ENCODE measurements at places on chromosomes 12 and 14. TPM values are rescaled to one million over a fixed set of nuclear protein-coding genes. Genes with fewer than 3 reads are reported as not detected.
A peak's percentile ranks its signal among the peaks of the same experiment; 100 is the strongest.

DNA sequence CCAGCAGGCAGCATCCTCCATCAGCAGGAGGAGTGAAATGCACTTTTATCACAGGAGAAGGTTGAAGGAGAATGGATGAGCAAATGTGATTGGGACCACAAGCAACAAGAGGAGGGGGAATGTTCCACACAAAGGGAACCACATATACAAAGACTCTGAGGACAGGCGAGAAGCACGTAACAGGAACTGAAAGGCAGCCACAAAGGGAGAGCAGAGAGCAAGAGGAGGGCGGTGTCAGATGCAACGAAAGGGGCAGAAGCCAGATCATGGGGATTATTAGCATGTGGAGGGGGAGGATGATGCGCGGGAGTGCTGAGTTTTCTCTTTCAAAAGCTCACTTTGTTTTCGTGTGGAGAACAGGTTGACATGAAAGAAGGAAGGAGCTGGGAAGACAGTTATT lies 241.1 kb downstream of the SPTSSA start:
- no peak for DNase-seq

DNA sequence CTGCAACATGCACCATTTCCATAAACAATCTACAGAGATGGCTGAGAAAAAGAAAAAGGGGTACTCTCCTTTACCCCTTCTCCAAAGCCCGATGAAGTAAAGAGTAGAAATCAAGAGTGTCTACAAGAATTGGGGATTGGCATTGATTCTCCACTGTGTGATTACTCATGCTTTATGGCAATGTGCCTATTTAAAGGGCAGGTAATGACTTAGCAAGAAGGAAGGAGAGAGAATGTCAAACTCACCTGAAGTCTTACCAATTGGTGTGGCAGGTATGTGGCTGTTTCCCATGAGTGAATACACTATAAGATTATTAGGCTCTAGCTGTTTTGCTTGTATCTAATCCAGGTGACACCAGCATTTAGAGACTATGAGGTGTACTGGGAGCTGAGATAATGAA lies 275.3 kb downstream of the CCER1 start:
- DNase-seq, result no peak

DNA sequence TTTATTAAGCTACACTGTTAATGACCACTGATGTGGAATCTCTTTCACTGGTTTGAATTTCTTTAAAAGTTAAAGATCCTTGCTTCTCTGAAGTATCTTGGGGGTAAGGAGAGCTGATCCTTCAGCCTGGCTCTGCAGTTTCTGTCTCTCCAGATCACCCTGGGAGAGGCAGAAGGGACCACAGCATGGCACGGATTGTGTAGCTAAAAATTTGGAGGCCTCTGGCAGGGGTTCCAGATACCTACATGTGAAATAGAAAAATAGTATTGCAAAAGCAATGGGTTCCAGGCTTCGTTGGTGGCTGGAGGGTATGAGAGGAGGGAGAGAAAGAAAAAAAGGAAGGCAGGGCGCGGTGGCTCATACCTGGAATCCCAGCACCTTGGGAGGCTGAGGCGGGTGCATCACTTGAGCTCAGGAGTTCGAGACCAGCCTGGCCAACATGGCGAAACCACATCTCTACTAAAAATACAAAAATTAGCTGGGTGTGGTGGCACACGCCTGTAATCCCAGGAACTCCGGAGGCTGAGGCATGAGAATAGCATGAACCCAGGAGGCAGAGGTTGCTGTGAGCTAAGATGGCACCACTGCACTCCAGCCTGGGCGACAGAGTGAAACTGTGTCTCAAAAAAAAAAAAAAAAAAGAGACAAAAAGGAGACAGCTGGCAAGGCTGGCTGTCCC lies 3.4 kb downstream of the CHST11 start:
- DNase-seq, result no peak

- DNase-seq, result no peak
Measured at GRCh38 chr12:75443709-75444108, 36.8 kb upstream of the GLIPR1 start.

GRCh38 chr12:81174664-81175063 lies 96.8 kb downstream of the ACSS3 start:
- DNase-seq, result no peak

- peak; percentile 67 for DNase-seq
Measured at GRCh38 chr12:57093415-57094207, 4.7 kb downstream of the NAB2 start.

DNA sequence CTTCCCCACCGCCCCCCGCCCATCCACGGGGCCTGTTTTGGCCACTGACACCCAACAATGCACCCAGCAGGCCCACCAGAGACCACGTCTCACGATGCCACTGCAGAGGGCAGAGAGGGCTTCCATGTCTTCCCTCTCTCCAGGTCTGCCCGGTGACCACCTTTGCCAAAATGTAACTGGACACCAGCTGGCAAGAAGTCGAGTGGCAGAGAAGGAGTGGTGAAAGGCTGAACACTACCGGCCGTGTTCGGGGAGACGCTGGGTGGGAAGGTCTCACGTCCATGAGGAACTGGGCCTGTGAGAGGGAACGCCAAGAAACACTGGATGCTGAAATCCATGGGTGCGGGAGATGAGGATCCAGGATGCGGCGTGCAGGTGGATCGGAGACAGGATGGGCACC lies 308.2 kb downstream of the ADGRD1 start:
- DNase-seq, result no peak

DNA sequence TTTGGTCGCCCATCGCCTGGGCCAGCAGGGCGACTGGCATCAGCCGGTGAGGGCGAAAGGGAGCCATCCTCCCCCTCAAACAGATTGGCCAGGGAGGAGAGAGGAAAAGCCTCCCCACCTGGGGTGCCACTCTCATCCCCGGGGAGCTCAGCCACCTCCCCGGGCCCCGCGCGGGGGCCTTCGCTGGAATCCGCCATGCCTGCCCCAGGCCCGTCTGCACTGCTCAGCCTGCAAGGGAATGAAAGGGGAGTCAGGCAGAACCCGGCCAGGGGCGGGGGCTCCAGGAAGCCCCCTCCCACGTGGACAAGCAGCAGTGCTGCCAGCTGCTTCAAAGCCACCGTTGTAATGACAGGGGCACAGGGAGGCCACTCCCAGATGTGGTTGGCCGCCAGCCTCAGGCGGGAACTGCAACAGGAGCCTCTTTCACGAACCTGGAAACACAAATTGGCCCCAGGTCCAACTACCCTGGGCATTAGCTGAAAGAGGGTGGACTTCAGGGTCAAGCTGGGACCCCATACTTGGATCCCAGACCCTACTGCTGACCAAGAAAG lies 18.5 kb downstream of the TRPV4 start:
- DNase-seq, result no peak

DNA sequence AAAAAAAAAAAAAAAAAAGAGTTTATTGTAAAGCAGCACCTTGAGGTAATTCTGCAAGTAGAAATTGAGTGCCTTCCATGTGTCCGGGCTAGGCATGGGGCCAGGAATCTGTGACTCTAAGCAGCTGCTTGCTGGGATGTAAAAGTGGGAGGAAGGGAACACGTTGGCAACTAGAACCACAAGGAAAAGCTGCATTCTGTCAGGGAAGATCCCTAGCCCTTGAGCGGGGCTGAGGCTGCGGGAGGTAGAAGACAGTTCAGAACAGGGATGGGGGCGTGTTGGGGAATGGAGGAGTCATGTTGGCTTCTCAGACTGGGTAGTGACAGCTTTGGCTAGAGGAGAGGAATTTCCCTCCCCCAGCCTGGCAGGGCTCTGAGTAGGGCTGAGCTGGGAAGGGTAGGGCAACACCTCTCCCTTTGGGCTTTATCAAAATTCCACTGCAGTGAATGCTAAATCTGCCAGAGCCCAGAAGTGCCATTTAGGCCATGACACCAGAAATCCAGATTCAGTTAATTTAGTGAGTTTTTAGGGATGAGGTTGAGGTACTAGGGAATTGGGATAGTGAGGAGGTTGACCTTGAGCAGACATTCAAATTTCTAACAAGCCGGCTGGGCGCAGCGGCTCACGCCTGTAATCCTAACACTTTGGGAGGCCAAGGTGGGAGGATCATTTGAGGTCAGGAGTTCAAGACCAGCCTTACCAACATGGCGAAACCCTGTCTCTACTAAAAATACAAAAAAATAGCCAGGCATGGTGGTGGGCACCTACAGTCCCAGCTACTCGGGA lies 3.4 kb upstream of the TRAFD1 start:
- DNase-seq, result peak; percentile 64

GRCh38 chr14:26811756-26812305 lies 214.0 kb upstream of the NOVA1 start:
- no peak for DNase-seq

GRCh38 chr14:105974902-105975301 lies 448.5 kb downstream of the TMEM121 start:
- peak; percentile 19 for DNase-seq

- peak; percentile 64 for DNase-seq
Measured at GRCh38 chr12:69987579-69988091, 162.6 kb downstream of the MYRFL start.

DNA sequence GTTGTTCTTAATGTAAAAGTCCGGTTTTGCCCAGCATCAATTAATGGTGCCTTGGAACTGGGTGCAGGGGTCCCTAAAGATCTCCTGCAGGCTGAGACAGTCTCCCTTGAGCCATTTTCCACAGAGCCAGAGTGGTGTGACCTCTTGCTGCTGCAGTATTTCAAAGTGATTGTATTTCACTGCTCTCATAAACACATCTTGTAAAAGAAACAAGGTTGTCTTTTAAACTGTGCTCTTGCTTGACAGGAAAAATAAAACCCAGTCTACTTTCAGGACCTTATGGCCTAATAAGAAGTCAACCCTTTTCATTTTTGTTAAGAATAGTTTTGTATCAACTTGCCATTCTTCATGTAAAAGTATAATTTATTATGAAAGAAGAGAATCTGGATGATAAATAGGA lies 44.7 kb downstream of the TMEM117 start:
- DNase-seq, result no peak

DNA sequence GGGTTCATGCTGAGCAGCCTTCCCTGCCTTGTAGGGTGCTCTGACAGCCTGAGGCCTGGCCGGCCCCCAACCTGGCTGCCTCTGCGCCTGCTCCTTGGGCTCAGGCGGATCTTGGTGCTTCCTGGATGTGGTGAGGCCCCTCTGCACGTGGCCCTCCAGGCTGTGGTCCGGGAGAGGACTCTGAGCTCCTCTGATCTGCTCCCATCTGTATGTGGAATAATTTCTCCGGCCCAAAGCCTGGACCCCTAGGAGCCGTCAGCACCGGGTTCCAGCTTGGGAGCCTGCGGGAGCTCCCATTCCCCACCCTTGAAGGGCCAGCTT lies 21.3 kb upstream of the EIF2B2 start:
- no peak for DNase-seq

GRCh38 chr12:132489078-132489601 lies 811 bp upstream of the FBRSL1 start:
- DNase-seq, result peak; percentile 68

- DNase-seq, result no peak
Measured at GRCh38 chr14:23633160-23633701, 2.9 kb upstream of the DHRS2 start.

DNA sequence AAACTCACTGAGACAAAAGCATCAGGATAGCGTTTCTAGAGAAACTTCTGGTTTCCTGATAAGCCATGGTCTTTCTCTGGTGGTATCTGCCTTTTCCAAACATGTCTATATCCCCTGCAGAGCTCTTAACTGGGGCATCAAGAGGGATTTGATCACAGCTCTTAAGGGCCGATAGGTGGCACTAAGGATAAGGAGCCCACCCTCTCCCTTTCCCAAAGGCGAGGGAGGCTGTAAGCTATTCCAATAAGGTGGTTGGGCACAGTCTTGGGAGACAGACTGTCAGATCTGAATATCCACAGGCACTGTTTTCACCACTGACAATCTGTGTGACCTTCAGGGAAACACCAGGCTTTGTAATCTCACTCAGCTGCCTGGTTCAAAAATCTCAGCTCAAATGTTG lies 206.0 kb downstream of the ADGRD1 start:
- no peak for DNase-seq

DNA sequence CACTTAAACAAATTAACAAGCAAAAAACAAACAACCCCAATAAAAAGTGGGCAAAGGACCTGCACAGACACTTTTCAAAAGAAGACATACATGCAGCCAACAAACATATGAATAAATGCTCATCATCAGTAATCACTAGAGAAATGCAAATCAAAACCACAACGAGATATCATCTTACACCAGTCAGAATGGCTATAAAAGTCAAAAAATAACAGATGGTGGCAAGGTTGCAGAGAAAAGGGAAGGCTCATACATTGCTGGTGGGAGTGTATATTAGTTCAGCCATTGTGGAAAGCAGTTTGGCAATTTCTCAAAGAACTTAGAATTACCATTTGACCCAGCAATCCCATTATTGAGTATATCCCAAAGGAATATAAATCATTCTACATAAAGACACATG lies 34.6 kb upstream of the NT5DC3 start:
- no peak for DNase-seq

Gene GLI1
- total RNA-seq, result 0.41 TPM

Gene TMEM253
- total RNA-seq, result 13.1 TPM

Gene OASL
- 13.9 TPM for total RNA-seq

Gene OR6C68
- total RNA-seq, result not detected

Gene PTPRB
- 29.7 TPM for total RNA-seq

Gene HNF1A
- total RNA-seq, result 71.4 TPM

All from transverse colon (tissue), 4 donors.